ENCODE measurements at places on chromosomes 13 and 19.

GRCh38 chr13:113356596-113356995, 7.3 kb downstream of the GRTP1 start:
- DNase-seq: no peak

DNA sequence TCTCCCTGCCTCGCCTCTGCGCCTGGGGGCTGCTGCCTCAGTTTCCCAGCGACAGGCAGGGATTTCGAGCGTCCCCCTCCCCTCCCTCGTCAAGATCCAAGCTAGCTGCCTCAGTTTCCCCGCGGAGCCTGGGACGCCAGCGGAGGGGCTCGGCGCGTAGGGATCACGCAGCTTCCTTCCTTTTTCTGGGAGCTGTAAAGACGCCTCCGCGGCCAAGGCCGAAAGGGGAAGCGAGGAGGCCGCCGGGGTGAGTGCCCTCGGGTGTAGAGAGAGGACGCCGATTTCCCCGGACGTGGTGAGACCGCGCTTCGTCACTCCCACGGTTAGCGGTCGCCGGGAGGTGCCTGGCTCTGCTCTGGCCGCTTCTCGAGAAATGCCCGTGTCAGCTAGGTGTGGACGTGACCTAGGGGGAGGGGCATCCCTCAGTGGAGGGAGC, 722 bp upstream of the ICAM1 start:
- DNase-seq: no peak

DNA sequence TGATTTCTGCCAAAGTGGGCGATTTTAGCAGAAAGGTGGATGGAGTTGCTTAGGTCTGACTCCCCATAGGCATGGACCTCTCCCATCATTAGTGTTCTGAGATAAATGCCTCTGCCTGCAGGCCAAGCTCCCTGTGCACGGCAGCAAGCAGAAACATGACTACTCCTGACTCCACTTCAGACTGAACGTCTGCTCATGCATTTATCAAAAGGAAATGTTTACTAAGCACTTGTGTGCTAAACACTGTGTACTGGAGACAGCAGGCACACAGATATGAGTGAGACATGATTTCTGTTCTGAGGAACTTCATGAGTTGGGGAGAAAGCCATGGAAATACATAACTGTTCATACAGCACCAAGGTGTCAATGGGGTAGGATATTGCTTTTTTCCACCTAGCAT, 149.6 kb downstream of the MIPEP start:
- no peak for DNase-seq

GRCh38 chr13:25778365-25778764, 273.5 kb downstream of the SHISA2 start:
- DNase-seq: no peak

DNA sequence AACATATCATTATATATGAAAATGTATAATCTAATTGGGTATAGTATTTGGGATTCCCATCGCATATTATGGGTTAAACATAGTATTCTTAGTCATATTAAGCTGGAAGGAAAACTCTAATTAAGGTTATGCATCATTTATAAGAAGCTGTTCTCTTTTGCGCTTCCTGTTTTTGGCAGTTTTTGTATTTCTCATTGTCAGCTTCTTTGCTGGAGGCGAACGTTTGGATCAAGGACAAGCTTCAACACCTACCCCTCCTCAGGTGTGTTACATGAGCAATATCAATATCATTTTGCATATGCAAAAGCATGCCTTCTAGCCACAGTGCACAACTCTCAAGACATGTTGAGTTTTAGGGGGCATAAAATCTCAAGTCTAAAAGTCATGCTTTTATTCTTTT, 439.8 kb downstream of the TDRD3 start:
- DNase-seq: no peak
